Fibroblast of villous mesenchyme (primary cell): ENCODE measurements at places on chromosomes 2 and 18. TPM values are rescaled to one million over a fixed set of nuclear protein-coding genes. Genes with fewer than 3 reads are reported as not detected.

SRD5A2 gene
- under 0.01 TPM in 1 of 2 replicates, not detected in the other for total RNA-seq

MALT1 gene
- 32.9 and 85.1 TPM in 2 replicates for total RNA-seq

BZW1 gene
- 528 and 662 TPM in 2 replicates for total RNA-seq

UGT1A10 gene
- total RNA-seq: not detected in 2 replicates

VWA3B gene
- not detected in 2 replicates for total RNA-seq

SH3YL1 gene
- total RNA-seq: 30.3 and 35.4 TPM in 2 replicates

C18orf54 gene
- total RNA-seq: 1.9 and 6.0 TPM in 2 replicates

GKN1 gene
- under 0.01 and 0.32 TPM in 2 replicates for total RNA-seq

LINC00305 gene
- total RNA-seq: not detected in 2 replicates

MYCN gene
- total RNA-seq: under 0.01 and 0.32 TPM in 2 replicates

INHA gene
- 0.43 and 0.64 TPM in 2 replicates for total RNA-seq

CDH7 gene
- under 0.01 TPM in 1 of 2 replicates, not detected in the other for total RNA-seq

TRIM43 gene
- total RNA-seq: under 0.01 TPM in 1 of 2 replicates, not detected in the other

SKOR2 gene
- not detected in 2 replicates for total RNA-seq

DNA sequence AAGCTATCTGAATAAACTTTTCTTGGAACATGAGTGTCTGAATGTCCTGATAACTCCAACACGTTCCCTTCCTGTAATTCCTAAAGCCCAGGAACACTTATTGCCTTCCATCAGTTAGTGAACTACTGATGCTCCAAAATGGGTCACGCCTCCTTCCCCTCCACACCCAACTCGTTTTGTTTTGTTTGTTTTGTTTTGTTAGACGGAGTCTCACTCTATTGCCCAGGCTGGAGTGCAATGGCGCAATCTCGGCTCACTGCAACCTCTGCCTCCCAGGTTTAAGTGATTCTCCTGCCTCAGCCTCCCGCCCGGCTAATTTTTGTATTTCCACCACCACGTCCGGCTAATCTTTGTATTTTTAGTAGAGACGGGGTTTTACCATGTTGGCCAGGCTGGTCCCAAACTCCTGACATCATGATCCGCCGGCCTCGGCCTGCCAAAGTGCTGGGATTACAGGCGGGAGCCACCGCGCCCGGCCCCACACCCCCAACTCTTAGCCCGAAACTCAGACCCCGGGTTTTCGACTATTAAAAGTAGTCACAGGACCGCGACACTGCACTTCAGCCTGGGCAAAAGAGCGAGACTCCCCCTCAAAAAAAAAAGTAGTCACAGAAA lies 774 bp downstream of the IER3IP1 start:
- no peak for DNase-seq

DNA sequence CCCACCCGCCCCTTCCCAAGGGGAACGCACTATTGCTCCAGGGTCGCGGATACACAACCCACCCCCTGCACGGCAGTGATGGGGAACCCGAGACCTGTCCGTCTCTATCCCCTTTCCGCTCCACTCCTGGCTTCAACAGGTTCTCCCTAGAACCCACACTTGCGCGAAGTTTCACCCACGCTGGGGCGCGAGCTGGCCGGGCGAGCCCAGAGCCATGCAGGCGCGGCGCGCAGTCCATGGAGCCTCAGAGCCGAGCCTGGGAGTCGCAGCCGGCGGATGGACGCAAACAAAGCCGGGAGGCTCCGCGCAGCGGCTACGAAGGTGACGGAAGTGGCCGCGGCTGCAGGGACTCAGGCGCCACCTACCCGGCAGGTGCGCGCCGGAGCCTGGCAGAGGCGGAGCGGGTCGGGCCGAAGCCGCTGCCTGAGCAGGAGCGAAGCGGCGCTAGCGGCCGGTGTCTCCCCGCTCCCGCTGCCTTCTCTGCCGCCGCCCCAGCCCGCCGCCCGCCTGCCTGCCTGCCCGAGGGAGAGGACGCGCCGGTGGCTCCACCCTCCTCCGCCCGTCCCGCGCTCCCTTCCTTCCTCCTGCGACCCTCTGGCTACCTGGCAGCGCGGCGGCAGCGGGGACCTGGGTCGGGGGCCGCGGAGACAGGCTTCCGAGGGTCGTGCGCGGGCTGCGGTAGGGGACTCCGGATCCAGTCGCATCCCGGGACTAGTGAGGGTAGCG lies 14.0 kb downstream of the ALPG start:
- DNase-seq: peak; percentile 16

- no peak for DNase-seq
Measured at GRCh38 chr2:179513181-179513580, 248.5 kb upstream of the SESTD1 start.

DNA sequence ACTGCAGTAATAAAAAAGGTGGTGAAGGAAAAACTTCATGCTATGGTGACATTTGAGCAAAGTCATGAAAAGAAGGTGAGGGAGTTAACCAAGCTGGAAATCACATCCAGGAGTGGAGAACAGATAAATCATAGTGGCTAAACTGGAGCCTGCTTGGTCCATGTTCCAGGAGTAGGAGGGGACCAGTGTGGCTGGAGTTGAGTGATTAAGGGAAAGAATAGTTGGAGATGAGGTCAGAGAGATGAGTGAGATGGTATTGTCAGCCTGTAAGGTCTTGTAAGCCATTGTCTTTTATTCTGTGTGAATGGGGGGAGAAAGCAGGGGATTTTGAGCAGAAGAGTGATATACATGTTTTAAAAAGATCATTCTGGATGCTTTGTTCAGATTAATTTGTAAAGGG lies 52.3 kb downstream of the NABP1 start:
- DNase-seq: no peak

- no peak for DNase-seq
Measured at GRCh38 chr2:105274046-105274445, 32.5 kb downstream of the GPR45 start.

DNA sequence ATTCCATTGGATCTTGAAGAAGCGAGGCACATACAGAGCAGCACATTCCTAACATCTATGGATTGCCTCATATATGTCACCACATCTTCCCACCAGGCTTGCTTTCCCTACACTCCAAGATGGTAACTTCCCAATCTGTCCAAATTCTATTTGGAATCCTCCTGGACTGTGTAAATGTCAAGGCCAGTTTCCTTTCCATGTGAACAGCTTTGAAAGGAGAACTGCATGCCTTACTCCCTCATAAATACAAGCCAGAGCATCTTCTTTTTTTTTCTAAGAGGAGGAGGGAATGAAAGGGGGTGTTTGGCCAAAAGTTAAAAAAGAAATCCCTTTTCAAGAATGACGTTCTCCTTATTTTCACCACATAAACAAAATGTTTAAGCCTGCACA lies 103.8 kb upstream of the OSR1 start:
- DNase-seq: peak; percentile 62

DNA sequence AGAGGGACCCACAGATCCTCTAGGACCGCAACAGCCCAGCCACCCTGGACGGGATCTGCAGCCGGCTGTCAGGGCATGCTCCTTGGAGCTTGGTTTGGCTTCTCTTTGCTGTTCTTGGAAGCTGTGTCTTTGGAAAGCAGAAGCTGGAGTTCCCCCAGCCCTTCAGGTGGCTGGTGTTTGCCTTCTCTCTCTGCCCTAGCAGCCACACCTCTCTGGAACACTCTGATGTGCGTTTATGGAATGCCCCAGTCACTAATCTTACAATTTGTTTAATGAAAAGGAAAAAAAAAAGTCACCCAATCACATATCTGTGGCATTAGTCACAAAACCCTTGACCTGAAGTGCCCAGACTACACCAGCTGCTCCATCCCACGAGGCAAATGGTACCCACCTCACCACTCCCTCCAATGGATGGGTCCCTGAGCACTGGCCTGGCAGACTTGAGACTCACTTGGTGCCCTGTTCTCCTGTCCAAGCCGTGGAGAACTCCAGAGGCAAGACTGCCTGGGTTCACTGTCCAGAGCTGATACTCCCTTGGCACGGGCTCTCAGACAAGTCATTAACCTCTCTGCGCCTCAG lies 70.2 kb upstream of the DAPL1 start:
- no peak for DNase-seq

DNA sequence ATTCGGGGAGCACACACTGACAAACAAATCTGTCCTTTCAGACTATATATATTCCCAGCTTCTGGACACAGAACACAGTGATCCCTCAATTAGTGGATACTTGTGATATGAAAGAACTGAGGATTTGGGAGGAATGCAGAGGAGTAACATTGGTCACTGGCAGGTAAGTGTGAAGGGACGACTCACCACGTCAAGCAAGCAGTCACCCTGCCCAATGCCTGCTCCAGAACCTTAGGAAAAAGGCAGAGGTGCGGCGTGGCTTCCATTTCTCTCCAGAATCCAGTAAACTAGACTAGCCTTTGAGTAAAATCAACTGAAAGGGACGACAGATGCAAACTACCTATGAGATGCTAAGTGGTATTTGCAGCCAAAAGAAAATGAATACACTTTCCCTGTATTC lies 1.1 kb downstream of the CCDC93 start:
- no peak for DNase-seq

DNA sequence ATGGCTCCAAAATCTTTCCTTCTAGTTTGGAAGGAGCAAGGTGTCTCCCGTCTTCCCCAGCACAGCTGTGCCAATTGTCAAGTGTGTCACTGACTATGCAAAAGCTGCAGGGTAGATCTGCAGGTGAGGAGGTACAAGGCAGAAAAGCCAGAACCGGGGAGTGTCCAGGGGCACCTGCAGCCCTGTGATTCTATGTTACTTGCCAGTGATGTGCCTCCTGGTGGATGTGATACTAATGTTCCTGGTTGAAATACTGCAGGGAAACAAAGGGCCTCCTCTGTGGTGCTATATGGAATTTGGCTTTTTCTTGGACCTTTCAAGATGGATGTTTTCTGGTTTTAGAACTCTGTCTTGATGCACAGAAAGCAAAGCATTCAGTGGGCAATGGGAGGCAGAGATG lies 80.3 kb downstream of the ST6GAL2 start:
- no peak for DNase-seq

- no peak for DNase-seq
Measured at GRCh38 chr2:3254442-3254941, 123.1 kb downstream of the EIPR1 start.

DNA sequence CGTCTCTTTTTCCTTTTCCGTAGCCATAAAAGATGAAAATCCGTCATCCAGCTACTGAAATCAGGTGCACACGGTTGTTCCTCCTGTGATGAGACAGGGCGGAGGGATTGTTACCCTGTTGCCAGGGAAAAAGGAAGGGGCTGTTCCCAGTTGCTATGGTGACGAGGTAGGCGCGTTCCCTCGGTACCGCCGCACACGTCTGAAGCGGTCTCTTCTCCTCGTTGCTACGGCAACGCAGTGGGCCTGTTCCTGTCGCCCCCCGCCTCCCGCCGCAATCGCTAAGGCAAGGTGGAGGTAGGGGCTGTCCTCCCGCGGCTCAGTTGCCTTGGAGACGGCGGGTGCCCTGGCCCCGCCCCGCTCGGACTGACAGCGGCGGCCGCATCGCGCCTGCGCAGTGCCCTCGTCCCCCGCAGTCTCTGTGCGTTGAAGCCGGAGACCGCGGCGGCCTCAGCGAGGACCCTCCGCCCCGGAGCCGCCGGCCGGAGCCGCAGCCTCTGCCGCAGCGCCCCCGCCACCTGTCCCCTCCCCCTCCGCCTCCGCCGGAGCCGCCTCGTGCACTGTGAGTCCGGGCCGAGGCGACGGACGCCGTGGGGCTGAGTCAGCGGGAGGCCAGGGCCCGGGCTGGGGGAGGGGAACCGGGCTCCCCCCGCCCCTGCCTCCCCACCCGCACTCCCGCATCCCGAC lies at the start of gene MAPRE3:
MAPRE3 (plus strand) TSS at position 394 of the 684 bp plus-strand sequence. CDS start 51,582 bp downstream, outside the sequence.
- peak; percentile 60 for DNase-seq

DNA sequence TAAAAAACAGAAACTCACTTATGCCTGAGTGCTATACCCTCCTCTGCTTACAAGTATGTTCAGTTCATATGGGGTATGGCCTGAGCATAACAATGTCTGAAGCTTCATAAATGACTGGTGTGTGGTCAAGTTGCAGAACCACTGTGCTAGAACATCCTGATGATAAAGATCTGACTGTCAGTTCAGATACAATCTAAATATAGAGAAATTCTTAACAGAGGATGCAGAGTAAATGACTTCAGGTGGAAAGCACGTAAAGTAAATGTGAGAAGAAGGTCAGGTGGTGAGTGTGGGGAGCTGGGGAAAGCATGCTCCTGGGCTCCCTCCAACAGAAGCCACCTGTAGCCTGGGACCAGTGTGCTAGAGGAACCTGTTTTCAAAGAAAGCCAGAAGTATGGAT lies 926.2 kb downstream of the TSN start:
- no peak for DNase-seq

DNA sequence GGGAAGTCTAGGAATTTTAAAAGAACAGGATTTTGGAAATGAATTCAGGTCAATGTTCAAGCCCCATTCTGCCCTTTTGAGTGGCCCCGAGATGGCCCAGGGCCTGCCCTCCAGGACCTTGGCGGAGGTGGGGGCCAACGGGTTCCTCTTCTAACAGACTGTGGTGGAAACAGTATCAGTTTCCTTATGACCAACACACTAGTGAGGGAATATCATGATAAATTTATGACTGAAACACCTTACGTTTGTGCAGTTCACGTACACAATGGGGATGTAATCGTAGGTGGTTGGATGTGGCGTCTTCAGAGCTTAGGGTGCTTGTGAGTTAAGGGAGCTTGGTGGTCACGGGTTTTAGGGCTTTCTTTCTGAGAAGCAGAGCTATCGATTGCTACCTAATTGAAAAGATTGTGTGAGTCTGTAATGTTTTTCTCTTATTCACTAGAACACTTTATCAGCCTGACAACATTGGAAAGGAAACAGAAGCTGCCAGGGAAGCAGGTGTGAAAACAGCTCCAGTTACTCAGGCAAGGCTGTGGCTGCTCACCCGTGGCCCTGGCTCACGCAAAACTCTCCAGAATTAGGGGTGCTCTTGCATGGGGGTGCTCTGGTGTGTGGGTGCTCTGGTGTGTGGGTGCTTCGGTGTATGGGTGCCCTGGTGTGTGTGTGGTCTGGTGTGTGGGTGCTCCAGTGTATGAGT lies 165.3 kb downstream of the SNTG2 start:
- DNase-seq: no peak

DNA sequence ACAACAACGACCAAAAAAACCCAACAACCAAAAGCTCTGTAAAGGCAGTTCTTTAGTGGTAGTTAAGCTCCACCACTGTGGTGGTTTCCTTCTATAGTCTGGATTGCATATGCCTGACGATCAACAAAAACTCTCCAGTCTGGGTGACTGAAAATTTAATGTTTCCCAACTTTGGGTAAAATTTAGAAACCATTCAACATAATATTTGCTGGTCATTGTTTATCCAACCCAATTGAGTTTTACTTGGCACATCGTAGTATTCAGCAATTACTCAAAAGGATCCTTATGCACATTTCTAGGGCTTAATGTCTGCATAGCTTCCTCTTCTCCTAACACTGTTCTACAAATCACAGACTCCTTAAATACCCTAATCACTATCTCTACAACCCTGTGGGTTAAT lies 1080.2 kb upstream of the NRXN1 start:
- no peak for DNase-seq

DNA sequence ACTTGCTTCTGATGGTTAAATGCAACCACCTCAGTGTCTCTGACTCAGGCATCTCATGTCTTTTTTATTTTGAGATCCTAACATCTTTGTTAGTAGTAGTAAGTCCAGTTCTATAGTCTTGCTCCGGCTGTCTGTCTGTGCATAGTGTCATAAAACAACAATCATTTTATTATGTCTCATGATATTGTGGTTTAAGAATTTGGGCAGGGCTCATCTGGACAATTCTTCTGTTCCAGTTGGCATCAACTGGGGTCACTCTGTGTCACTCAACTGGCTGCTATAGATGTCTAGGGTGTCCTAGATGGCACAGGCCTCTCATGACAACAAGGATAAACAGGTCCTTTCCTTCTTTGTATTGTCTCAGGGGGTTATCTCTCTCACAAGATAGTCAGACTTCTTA lies 299.6 kb upstream of the ZNF521 start:
- DNase-seq: no peak

- no peak for DNase-seq
Measured at GRCh38 chr2:207319316-207319715, 153.6 kb upstream of the KLF7 start.
